ENCODE measurements at places on chromosomes 7 and 10.

- no peak for DNase-seq
These were observed 689 bp upstream of the GTPBP4 start for GRCh38 chr10:987620-987869.

DNA sequence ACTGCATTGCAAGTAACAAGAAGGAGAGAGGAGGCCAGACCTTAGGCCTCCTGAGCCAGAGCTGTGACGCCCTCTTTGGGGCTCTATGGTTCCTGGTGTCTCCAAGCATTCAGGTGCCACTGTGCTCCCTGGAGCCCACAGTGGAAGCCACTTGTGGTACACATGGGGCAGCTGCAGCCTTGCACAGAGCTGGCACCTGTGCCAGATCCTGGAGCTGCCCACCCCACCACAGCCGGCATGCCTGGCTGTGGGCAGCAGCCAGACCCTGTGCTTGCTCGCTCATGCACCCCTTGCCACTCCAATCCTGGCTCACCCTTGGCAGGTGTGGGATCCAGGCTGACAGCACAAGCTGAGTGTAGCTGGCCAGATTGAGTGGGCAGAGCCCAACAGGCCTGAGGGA lies 173.8 kb upstream of the SMIM30 start:
- no peak for DNase-seq

DNA sequence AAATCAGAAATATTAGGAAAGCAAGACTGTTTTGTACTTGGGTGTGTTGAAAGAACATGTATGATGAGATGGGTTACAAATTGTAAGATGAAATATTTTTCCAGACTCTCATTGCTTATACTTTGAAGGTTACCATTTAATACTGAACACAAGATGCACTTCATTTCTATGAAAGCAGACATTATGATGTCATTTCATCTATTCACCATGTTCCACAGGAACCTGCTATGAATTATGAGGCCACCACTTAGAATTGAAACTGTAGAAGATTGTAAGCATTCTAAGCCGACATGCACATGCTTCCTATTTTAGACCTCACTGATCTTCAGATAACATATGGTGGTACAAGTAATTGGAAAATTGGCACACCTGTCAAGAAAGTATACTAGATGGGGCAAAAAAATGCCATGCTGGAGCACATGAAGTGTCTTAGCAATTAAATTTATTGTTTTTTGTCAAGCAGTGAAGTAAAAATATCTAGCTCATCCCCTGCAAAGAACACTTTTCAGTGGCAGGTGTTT lies 195.0 kb downstream of the PHF14 start:
- no peak for DNase-seq

GRCh38 chr10:83562381-83562780 lies 576.9 kb upstream of the GHITM start:
- no peak for DNase-seq

GRCh38 chr10:86071758-86072157 lies 294.8 kb downstream of the GRID1 start:
- no peak for DNase-seq

DNA sequence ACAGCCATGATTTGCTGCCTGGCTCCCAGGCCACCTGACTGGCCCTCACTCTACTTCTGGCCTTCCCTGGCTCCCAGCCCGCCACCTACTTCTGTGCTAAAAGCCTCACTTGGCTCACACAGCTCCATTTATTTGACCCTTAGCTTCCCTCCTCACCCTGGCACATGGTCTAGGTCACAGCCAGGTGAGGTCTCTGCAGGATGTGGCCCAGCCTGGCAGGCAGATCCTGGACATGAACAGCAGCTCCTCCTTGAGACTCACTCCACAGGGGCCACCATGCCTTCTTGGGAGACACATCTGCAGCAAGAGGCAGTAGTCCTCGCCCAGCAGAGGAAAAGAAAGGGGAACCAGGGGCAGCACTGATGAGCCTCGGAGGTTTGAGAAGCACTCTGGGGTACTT lies 64.6 kb downstream of the GRID1 start:
- DNase-seq = peak; percentile 38

DNA sequence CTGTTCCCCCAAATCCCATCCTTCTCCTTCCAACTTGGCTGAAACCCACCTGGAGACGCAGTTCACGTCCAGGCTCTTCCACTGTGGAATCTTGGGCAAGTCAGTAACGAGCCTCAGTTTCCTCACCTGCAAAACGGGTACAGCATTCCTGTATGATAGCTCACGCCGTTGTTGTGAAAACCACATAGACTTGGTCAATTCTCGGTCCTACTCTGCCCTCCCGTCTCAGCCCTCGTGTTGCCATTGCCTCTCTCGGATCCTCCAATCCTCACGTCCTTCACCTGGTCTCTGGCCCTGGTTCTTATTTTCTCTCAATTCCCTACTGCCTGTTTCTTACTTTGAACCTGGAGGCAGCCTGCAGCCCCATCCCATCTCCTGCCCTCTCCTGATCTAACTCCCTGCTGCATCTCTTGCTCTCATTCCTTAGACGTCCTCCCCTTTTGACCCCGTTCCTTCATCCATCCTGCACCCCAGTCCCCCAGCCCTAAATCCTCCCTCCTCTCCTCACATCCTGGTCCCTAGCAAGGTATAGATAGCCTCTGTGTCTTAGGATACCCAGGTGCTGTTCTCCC lies 2.0 kb upstream of the MUC12 start:
- DNase-seq = no peak

DNA sequence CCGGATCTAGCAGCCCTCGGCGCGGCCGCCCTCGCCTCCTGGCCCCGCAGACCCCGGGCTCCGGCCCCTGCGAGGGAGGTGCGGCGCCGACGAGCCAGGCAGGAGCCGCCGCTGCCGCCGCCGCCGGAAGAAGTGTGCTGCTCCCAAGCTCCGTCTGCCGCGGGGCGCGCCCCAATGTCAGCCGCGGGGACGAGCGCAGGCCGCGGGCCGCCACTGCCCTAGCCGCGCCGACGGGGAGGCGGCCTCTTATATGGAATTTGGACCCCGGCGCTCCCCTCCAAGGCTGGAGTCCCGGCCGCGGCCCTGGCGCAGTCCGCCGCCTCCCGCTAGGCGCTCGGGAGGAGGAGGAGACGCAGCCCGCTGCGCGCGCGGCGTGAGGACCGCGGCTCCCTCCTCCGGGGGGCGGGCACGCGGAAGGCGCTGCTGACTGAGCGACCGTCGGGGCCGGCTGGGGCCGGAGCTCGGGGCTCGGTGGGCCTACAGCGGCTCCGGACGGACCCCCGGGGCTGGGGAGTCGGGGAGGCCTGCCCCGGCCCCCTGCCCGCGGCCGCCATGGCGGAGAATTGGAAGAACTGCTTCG lies at the start of gene TRIM8:
Gene TRIM8, plus strand, starts transcription at position 414 of the 580 bp plus-strand sequence. Its CDS starts 139 bp downstream, at position 553.
- DNase-seq = no peak

DNA sequence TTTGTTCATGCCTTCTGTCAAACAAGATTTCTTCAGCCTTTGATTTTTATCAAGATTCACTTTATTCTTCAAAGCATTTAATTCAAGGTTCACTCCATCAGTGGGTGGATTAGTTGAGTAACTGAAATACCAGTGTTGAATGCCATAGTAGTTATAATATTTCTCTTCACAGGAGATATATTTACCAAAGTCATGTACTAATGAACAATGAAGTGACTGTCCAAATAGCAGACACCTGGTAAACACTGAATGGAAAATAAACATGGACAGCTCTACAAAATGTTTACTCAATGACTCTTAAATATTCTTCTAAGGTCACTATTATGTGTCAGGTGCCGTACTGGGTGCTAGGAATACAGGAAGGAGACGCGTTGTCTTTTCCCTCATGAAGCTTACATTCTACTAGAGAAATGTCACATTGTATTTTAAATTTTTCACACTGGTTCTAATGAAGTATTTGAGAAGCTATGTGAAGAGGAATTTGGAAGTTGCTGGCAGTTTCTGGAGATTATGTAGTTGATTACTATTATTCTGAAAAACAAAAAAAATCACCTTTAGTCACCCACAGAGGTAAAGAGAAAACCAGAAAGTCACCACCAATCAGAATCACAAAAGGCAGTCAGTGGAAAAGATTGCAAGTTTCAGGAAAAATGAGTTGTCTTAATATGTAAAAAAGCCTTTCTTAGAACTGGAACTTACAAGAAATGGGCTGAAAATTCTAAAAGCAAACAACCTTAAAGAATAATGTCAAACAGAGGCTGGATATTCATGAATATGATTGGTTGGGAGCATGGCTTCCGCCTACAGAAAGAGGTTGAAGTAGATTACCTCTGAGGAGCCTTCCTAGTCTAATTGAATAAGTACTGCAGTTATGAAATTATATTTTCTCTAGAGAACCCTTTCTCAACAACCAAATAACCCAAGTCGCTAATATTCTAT lies 84.5 kb downstream of the RTKN2 start:
- no peak for DNase-seq

GRCh38 chr7:20401861-20402746 lies 71.4 kb downstream of the ITGB8 start:
- no peak for DNase-seq

DNA sequence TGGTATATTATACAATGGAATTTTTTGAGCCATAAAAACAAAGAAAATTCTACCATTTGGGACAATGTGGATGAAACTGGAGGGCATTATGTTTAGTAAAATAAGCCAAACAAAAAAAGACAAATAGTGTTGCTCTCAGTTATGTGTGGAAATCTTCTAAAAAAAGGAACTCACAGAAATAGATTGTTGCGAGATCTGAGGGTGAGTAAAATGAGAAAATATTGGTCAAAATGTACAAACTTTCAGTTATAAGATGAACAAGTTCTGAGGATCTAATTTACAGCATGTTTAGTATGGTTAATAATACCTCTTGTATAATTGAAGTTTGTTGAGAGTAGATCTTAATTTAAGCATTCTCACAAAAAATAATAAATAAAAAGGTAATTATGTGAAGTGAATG lies 291.2 kb downstream of the KIF20B start:
- DNase-seq = no peak
